ENCODE measurements at places on chromosomes 3 and 15.
A peak's percentile ranks its signal among the peaks of the same experiment; 100 is the strongest.

DNA sequence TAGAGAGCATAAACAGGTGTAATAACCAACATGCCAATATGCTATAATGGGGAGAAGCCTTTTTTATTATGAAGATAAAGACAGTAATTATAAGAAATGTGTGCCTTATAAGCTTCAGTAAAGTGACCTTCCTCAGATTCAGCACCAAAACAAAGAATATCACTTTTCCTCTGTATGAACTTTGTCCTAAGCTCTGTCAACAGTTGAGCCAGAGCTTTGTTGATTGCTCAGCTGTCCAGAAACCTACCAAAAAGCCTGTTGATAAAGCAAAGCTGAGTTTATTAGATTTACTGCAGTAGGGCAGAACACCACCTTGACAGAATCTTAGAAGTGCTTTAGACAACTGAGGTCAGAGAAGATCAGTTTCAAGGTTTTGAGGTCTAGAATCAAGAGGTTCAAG, 635.3 kb downstream of the EDEM1 start:
- DNase-seq = no peak

DNA sequence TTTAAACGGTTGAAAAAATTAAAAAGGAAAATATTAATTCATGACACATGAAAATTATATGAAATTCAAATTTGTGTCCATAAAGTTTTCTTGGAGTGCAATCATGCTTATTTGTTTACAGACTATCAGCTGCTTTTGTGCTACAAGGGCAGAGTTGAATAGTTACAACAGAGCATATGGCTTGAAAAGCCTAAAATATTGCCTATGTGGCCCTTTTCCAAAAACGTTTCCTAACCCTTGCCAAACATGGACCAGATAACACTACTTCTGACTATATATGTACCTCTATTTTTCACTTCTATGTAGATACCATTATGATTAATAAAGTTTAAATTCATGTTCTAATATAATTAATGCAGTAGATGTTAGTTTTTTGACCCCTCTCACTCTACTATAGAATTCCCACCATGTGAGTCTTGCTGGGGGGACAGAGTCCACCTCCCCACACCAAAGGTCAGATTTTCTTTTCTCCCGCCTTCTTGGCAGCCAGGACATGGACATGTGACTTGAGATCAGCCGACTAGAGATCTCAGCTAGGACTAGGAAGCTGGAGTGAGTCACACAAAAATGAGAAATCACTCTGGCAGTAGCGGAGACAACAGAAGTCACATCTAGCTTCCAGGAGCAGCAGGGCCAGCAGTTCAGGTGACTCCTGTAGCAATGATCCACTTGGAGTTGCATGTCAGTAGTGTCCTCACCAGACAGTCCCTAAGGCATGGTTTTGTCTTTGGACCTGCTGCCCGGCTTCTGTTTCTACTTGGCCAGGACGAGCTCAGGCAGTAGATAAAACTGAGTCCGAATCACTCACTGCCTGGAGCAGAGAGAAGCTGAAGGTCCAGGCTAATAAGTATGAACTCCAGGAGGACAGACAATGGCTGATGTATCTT, 22.4 kb downstream of the CIAO2A start:
- peak; percentile 93 for DNase-seq

DNA sequence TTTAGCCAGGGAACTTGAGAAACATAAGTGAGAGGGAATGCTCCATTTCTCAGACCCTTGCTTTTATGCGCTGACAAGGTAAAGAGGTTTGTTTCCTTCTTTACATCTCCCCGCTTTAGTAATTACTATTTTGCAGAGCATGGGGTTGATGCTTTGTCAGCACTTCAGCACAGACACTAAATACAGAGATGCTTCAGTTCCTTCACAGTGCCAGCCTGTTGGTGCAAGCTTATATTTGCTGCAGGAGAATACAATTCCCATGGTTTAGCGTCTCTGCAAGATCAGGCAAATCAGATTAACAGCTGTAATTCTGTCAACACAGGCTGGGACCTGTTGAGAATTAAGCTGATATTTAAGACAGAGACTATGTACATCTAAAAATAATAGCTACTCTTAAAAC, 2.9 kb downstream of the FMN1 start:
- no peak for DNase-seq

- no peak for DNase-seq
These were observed 225.6 kb upstream of the STRIT1 start for GRCh38 chr3:155519078-155519477.

GRCh38 chr3:13714251-13714916, 165.5 kb downstream of the FBLN2 start:
- DNase-seq = peak; percentile 50

DNA sequence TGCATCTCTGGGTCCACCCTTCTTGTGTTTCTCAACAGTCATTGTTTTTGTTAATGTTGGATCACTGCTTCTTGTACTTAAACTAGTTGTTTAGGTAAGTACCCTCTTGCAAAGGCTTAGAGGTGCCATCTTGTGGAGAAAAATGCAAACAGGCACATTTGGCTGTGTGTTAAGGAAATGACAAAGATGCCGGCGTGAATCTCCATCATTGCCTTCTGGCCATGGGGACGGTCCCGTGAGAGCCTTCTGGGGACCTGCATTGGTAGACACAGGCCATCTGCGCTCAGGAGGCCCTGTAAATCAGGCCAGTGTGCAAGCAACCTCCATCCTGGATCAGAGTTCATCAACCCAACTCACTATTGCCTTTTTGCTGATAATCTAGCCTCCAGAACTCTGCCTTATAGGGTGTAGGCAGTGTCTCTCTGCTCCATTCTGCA, 158.6 kb upstream of the NR2E3 start:
- no peak for DNase-seq

GRCh38 chr3:124281453-124282316, 289.8 kb upstream of the ROPN1 start:
- DNase-seq = no peak

- no peak for DNase-seq
These were observed 80.2 kb upstream of the TPM1 start for GRCh38 chr15:62962101-62962995.

DNA sequence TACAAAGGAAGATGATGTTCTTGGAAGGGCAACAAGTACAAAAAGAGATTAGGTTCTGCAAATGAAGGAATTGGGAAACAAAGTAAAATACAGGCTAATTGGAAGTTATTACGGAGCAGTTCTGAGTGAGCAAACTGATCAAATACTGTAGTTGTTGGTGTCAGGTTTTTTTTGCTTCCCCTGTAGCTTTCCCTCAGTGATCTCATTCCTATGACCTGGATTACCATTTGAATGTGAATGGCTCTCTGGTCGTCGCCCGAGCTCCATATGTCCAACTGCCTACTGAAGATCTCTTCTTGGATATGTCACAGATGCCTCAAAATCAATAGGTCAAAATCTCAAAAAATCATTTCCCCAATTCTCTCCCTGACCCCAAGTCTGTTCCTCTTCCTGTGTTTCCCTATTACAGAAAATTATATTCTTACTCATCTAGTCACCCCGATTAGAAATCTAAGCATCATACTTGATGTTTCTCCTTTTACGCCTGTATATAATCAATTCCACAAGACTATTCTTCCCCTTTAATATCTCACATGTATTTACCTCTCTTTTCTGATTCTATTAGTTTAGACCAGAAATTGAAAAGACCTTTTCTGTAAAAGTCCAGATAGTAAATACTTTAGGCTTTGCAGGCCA, 29.0 kb downstream of the GOLM2 start:
- DNase-seq = no peak

DNA sequence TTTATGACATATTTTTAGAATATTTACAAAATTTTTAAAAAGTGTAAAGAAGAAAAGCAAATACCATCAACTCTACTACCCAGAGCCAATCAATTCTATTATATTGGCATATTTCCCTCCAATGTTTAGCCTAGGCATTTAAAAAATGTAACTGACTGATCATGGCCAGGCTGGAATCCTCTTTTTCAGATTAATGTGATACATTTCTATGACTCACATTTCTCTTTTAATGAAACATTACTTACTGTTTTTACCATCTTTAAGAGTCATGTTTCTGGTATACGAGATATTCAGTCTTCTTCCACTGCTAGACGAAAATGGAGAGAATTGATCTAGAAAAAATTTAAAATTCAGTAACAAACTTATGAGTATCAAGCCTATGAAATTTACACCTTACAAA, 53.4 kb upstream of the DCUN1D1 start:
- DNase-seq = no peak

DNA sequence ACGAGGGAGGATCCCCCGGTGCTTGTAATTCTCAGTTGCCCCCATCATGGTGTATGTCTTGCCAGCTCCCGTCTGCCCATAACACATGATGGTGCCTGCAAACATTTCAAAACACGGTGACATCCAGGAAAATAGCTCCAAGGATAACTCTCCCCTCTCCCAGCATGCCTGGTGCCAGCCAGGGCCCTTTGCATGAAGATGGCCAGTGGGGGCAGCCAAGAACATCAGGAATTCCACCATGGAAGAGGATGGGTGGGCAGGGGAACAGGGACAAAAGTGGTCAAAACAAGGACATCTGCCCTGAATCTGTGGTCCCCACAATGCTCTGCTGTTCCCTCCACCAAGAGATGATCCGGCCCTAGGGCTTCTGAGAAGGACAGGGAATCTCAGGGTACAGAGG, 9.0 kb downstream of the KIF9 start:
- no peak for DNase-seq

GRCh38 chr15:70853318-70853972, 512 bp downstream of the LARP6 start:
- DNase-seq = peak; percentile 90

- DNase-seq = no peak
These were observed 928 bp downstream of the ANKRD34C start for GRCh38 chr15:79283252-79284048.

DNA sequence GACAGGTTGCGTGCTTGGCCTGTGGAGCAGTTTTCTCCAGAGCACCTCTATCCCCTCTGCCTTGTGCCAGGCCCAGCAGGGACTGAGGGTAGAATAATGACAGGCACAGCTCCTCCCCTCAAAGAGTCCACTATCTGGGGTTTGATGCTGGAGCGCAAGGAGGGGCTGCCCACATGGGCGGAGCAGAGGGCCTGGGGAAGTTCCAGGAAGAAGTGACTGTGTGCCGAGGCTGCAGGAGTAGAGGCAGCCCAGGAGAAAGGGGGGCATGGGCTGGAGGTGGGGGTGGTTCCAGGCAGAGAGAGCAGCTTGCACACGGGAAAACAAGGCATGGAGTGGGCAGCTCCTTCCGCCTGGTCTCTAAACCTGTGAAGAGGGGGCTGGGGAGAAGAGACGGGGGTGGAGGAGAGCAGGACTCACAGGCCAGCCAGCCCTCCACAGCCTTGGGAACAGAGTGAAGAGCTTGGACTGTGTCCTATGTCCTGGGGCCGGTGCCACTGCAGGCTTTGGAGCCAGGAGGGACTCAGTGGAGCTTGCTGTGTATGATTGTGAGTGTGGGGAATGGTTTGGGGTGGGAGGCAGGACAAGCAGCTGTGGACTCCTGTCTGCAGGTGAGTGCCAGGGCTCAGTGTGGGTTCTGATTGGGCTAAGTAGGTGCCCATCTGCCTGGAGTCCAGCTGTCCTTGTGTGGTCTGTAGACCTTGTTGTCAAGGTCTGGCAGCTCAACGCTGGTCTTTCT, 48.1 kb downstream of the APBA2 start:
- no peak for DNase-seq

- DNase-seq = no peak
These were observed 103.4 kb downstream of the EDEM1 start for GRCh38 chr3:5290915-5291314.
